Tibial nerve (tissue), 4 donors: ENCODE measurements at places on chromosomes 7 and 10. TPM values are rescaled to one million over a fixed set of nuclear protein-coding genes. Genes with fewer than 3 reads are reported as not detected.

GRCh38 chr10:49115015-49115795 is at the start of gene VSTM4:
Gene VSTM4 (minus strand): TSS chr10:49115522. CDS start chr10:49115485, 37 bp downstream.
- no peak for DNase-seq
- H3K36me3 ChIP-seq = no peaks in the 10 kb centered on the region
- peak within 1 kb of the TSS; percentile 80 for H3K27ac ChIP-seq
- H3K4me1 ChIP-seq = no peaks in the 10 kb centered on the region
- peak within 1 kb of the TSS; percentile 54 for H3K4me3 ChIP-seq
- H3K27me3 ChIP-seq = no peaks in the 10 kb centered on the region

- H3K27ac ChIP-seq = peak overlapping the region; percentile 29
- H3K4me1 ChIP-seq = no peaks in the 10 kb centered on the region
- no peaks in the 10 kb centered on the region for H3K27me3 ChIP-seq
Measured at GRCh38 chr10:15780353-15781135, 60.8 kb upstream of the ITGA8 start.

The CHCHD3 gene
- total RNA-seq = 55.5 TPM

- H3K4me3 ChIP-seq = no peak overlapping the region
- H3K36me3 ChIP-seq = no peaks in the 10 kb centered on the region
- no peaks in the 10 kb centered on the region for H3K27me3 ChIP-seq
- H3K27ac ChIP-seq = no peak overlapping the region
- DNase-seq = no peak
- no peaks in the 10 kb centered on the region for H3K4me1 ChIP-seq
Measured at GRCh38 chr10:90007226-90007625, 305.8 kb downstream of the KIF20B start.

The IDI2 gene
- total RNA-seq = not detected

The NPTX2 gene
- 24.5 TPM for total RNA-seq

The SFTPA1 gene
- total RNA-seq = not detected

GRCh38 chr7:96612034-96612433 is 97.6 kb downstream of the SEM1 start:
- H3K4me1 ChIP-seq = no peaks in the 10 kb centered on the region
- no peak overlapping the region for H3K4me3 ChIP-seq
- H3K36me3 ChIP-seq = no peaks in the 10 kb centered on the region
- DNase-seq = no peak
